ENCODE measurements at places on chromosomes 7 and 10.

- DNase-seq: peak; percentile 43
Measured at GRCh38 chr7:38178695-38179344, 775 bp downstream of the STARD3NL start.

GRCh38 chr7:67435894-67436535 lies 439.4 kb downstream of the TYW1 start:
- DNase-seq: no peak

- DNase-seq: peak; percentile 8
Measured at GRCh38 chr10:132229096-132229495, 42.3 kb downstream of the DPYSL4 start.

GRCh38 chr10:113454341-113455061 lies 98.4 kb upstream of the HABP2 start:
- peak; percentile 37 for DNase-seq

GRCh38 chr10:46787321-46787615 lies 124.0 kb upstream of the PTPN20 start:
- DNase-seq: peak; percentile 9

- no peak for DNase-seq
Measured at GRCh38 chr10:70599791-70600190, 2.8 kb downstream of the PRF1 start.

DNA sequence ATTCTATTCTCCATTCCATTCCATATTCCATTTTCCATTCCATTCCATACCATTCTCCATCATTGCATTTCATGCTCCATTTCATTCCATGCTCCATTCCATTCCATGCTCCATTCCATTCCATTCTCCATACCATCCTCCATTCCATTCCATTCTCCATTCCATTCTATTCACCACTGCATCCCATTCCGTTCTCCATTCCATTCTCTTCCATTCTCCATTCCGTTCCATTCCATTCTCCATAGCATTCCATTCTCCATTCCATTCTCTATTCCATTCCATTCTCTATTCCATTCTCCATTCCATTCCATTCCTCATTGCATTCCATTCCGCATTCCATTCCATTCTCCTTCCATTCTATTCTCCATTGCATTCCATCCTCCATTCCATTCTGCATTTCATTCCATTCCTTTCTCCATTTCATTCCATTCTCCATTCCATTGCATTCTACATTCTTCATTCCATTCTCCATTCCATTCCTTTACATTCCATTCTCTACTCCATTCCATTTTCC lies 84.0 kb downstream of the NSUN6 start:
- DNase-seq: no peak

All from fibroblast of skin of right quadriceps (primary cell).